Calu3 (cell line): ENCODE measurements at places on chromosomes 5 and 9.

GRCh38 chr5:150347451-150347850, 10.0 kb upstream of the TCOF1 start:
- no peak for DNase-seq

DNA sequence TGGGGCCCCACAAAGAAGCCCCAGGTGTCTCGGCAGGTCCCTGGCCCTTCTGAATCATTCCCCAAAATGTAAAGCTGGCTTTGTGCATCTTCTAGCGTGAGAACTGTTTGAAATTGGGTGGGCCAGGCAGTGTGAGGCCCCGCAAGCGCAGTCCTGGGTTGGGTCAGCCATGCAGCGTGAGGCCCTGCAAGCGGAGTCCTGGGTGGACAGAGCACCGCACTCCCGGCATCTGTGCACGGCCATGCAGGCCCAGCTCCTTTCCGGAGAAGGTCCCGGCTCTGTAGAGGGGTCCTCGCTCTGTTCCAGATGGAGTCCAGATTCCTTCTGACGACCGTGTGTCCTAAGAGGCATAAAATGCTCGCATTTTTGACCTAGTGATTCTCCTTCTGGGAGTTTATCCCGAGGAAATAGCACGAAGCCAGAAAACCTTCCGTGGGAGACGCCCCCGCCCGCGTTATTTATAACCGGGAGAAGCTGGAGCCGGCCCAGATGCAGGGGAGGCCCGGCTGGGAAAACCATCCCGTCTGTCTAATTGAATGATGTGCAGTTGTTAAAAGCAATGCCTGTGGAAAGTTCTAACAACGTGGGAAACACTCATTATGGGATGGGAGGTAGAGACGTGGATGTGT, 19.4 kb upstream of the NOTCH1 start:
- DNase-seq: no peak

GRCh38 chr5:96876292-96876850, at the start of gene ERAP2:
TSS of gene ERAP2 (plus strand) at chr5:96876500. CDS start at chr5:96879686, 3,186 bp downstream.
- peak; percentile 22 for DNase-seq

- DNase-seq: no peak
Measured at GRCh38 chr5:143931476-143931875, 119.5 kb downstream of the HMHB1 start.

- DNase-seq: no peak
Measured at GRCh38 chr9:89446261-89446960, 51.5 kb downstream of the SEMA4D start.

DNA sequence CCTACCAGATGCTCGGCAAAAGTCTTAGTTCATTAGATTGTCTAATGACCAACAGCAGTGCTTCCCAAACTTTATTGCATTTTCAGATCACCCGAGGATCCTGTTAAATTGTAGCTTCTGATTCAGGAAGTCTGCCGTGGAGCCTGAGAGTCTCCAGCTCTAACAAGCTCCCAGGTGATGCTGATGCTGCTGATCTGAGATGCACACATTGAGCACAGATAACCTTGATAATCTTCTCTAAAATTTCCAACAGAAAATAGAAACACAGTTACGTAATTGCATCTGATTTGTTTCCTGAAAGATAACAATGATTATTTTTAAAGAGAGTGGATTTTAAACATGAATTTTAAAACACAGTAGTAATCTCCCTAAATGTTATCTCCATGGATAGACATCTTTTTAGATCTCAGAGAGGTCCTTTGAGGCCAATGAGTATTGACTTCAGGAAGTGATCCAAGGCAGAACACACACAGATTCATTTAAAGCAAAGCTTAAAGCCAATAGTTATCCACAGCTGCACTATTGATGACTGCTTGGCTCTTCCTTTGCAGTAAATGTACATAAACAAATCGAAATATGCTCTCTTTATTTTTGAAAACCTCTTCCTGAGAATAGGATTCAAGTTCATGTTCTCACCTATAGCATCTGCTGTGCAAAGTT, 122.8 kb upstream of the TNPO1 start:
- DNase-seq: no peak

DNA sequence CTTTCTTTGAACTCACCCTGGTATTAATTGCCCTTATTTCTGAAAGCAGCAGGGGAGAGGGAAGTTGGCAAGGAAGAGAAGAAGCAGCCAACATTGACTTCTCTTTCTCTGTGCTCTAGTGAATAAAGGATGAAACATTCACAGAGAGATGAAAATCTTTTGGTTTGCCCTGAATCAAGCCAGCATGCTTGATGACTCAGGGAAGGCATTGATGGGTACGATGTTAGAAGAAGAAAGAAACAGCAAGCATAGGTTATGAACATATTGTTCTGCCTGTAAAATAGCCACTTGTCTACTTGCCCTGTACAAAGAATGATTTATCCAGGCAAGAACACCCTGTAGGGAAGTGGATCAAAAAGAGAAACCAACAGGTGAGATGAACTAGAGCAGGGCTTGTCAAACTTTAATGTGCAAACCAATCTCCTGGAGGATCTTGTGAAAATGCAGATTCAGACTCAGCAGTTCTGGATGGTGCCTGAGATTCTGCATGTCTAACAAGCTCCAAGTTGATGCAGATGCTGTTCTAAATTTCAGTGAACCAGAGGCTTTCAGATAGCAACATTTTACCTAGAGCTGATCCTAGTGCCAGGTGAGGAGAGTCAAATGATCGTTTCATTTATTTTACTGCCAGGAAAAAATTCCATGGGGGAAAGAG, 586.6 kb upstream of the TLE4 start:
- DNase-seq: no peak

DNA sequence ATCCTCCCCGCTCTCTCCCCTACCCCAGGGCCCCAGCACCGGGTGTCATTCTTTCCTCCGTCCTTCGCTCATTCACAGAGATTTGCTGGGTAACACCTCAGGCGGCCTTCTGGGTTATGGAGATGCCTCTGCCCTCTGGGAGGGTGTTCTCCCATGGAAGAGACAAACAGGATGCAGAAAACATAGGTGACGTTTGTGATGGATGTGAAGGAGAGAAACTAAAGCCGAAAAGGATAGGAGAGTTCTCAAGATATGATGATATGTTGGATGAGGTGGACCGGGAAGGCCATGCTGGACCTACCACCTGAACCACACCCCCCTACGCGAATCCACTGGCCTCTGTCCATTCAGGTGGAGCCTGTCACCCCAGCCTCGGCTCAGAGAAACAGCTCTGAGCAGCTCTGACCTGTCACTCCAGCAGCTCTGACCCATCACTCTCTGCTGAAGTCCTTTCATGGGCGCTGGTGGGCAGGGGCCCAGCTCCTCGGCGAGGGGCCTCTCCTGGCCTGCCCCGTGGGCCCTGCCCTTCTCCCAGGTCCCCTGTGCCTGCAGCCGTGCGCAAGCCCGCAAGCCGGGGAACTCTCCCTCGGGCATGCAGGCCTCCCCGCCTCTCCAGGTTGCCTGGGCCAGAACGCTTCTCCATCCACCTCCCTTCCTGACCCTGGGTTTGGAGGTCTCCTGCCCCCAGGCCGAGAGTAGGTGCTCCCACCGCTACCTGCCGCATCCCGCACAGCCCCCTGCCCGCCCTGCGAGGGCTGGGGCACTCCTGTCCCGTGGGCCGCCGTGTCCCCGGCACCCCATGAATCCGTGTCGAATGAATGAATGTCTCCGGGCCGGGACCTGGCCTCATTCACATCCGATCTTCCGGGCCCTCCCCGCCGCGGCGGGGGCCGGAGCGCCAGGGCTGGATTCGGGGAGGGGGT, 717 bp upstream of the NCS1 start:
- DNase-seq: no peak

GRCh38 chr9:23621188-23621587, 204.9 kb downstream of the ELAVL2 start:
- DNase-seq: no peak

DNA sequence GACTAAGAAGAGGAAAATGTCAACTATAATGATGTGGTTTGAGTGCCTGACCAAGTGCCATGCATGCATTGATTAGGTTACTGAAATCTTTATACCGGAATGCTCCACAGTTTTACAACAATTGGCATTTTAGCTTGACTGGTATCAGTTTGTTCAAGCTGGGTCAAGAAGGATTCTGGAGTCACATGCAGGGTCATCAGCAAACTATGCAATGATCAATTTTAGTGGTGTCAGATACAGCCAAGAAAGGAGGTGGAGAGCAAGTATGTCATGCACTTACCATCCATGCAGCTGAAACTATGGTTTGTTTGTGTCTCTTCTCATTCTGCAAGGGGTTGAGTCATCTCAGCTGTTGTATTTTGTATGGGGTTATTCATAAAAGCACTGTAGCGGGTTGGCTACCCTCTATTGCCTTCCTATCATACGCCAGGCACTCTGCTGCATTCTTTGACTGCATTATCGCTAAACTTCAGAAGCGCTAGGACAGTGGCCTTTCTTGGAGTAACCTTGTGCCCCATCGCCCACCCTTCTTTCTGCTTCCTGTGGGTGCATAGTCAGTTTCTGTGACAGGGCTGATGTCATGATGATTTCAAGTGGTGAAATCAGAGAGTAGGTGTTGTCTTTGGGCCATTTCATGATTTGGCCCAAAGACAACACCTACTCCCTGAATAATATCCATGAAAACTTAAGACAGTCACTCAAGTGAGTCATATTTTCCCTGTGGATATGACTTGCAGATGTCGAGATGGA, 145.4 kb downstream of the MTX3 start:
- DNase-seq: no peak
